RWPE2 (cell line): ENCODE measurements at places on chromosomes 7 and 10.

- no peak overlapping the region for H3K4me3 ChIP-seq
- H3K27ac ChIP-seq, result no peak overlapping the region
- peaks cover 30% of the 10 kb centered on the region for H3K36me3 ChIP-seq
- no peaks in the 10 kb centered on the region for H3K27me3 ChIP-seq
Observed at GRCh38 chr7:42020061-42020460, 216.9 kb downstream of the GLI3 start.

- peak overlapping the region; percentile 76 for H3K27ac ChIP-seq
- no peaks in the 10 kb centered on the region for H3K27me3 ChIP-seq
- H3K4me1 ChIP-seq, result peaks cover 17% of the 10 kb centered on the region
- H3K4me3 ChIP-seq, result no peak overlapping the region
Observed at GRCh38 chr10:122877264-122877663, 2.1 kb downstream of the FAM24B start.

DNA sequence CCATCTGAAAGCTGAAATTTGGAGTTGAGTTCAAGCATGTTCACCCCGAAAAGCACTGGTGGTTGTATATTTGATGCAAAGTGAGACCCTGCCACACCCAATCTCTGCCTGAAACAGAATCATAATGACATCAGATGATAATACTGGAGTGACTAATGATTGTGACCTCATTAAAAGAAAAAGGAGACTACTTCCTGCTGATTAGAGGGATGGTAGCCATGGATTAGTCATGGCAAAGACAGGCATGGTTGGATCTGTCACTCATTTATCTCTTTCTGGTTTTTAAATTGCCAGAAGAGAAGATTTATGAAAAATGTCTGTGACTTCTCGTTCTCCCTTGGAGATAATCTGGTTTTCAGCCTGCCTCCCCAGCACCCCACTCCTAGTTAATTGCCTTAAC is 101.2 kb downstream of the BAMBI start:
- H3K27ac ChIP-seq, result no peak overlapping the region
- no peak overlapping the region for H3K4me3 ChIP-seq
- H3K4me1 ChIP-seq, result no peaks in the 10 kb centered on the region
- no peak for DNase-seq
- H3K27me3 ChIP-seq, result no peaks in the 10 kb centered on the region
- H3K36me3 ChIP-seq, result no peaks in the 10 kb centered on the region

GRCh38 chr7:7698930-7699329 is 19.5 kb downstream of the RPA3 start:
- no peak for DNase-seq
- H3K4me3 ChIP-seq, result no peak overlapping the region
- H3K36me3 ChIP-seq, result no peaks in the 10 kb centered on the region
- no peak overlapping the region for H3K27ac ChIP-seq

- peaks cover 66% of the 10 kb centered on the region for H3K36me3 ChIP-seq
- H3K27ac ChIP-seq, result peak overlapping the region; percentile 100
- DNase-seq, result no peak
Observed at GRCh38 chr10:119669975-119670640, 18.9 kb downstream of the BAG3 start.

DNA sequence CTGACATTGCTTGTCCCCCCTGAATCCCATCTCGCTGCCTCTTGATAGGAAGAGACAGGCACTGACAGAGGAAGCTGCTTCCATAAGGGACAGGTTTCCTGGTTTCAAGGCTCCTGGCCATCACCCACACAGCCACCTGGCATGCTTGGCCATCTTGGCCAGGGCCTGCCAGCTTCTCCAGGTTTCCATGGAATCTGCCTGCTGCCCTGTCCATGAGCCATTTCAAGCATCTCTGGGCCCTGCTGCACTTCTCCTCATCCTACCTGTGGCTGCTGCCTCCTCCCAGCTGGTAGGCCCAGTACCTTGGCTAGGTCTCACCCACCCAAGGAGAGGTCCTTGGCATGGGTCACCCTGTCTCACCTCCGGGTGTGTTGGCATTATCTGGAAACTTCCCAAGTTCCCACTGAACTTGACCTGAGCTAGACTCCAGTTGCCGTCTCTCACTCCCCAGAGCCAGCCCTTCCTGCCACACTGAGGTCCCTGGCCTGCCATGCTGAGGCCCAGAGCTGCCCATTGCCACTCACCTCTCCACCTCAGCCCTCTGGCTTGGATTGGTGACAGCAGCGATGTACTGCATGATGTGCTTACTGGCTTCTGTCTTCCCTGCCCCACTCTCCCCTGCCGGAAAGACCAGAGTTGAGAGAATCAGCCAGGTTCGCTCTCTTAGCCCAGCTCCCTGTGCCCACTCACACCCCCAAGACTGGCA is 2.6 kb downstream of the MYO1G start:
- H3K27me3 ChIP-seq, result no peaks in the 10 kb centered on the region
- no peak overlapping the region for H3K4me3 ChIP-seq
- H3K27ac ChIP-seq, result no peak overlapping the region
- peaks cover 15% of the 10 kb centered on the region for H3K4me1 ChIP-seq
- H3K36me3 ChIP-seq, result no peaks in the 10 kb centered on the region; the same call in 1 of the 2 replicates

GRCh38 chr7:77188731-77189437 is 10.7 kb downstream of the FGL2 start:
- H3K27me3 ChIP-seq, result no peaks in the 10 kb centered on the region
- H3K36me3 ChIP-seq, result no peaks in the 10 kb centered on the region
- H3K4me3 ChIP-seq, result no peak overlapping the region

- peaks cover 3% of the 10 kb centered on the region for H3K4me1 ChIP-seq
- no peaks in the 10 kb centered on the region for H3K36me3 ChIP-seq
- H3K4me3 ChIP-seq, result no peak overlapping the region
- no peak overlapping the region for H3K27ac ChIP-seq
Observed at GRCh38 chr7:36275735-36276284, 113.9 kb upstream of the ANLN start.

- no peak for DNase-seq
- no peaks in the 10 kb centered on the region for H3K36me3 ChIP-seq
- no peaks in the 10 kb centered on the region for H3K27me3 ChIP-seq
- peaks cover 13% of the 10 kb centered on the region for H3K4me1 ChIP-seq
- no peak overlapping the region for H3K4me3 ChIP-seq
Observed at GRCh38 chr7:95609277-95609971, 13.1 kb upstream of the PDK4 start.

DNA sequence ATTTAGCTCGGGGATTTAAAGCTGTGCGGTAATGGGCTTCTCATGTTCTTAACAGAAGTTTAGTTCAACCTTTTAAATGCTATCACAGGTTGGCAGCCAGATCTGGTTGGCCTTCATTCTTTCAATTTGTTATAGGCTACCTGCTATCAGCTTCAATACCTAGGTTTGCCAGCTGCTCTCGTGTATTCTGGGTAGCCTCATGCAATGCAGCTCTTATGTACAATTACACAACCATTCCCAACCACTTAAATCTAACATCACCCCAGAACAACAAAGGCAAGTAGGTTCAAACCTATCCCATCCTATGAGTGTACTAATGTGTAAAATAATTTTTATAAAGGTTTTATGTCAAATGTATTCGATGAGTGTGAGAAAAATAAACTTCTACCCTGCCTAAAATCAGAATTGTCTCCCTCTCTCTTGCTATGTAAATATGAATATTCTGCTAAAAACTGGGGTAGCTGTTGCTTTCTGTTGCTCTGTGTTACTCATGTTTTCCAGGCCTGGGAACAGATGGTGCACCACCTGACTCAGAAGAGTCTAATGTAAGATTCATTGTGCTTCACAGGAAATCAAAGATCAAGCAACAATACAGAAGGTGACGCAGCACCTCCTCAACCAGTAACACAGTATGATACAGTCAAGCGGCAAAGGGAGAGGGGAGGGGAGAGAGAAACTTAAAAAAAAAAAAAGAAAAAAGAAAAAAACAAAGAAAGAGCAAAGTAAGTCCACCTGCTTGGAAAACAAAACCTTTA is 188.6 kb downstream of the ETV1 start:
- DNase-seq, result peak; percentile 59
- H3K4me1 ChIP-seq, result peaks cover 7% of the 10 kb centered on the region
- no peak overlapping the region for H3K4me3 ChIP-seq
- peak overlapping the region; percentile 16 for H3K27ac ChIP-seq
- no peaks in the 10 kb centered on the region for H3K27me3 ChIP-seq

GRCh38 chr10:87700031-87700796 is 40.5 kb downstream of the PAPSS2 start:
- no peak for DNase-seq
- no peaks in the 10 kb centered on the region for H3K36me3 ChIP-seq
- peaks cover 28% of the 10 kb centered on the region for H3K4me1 ChIP-seq
- H3K4me3 ChIP-seq, result no peak overlapping the region
- no peaks in the 10 kb centered on the region for H3K27me3 ChIP-seq

- no peak overlapping the region for H3K4me3 ChIP-seq
- no peak for DNase-seq
- H3K4me1 ChIP-seq, result peaks cover 2% of the 10 kb centered on the region
- no peaks in the 10 kb centered on the region for H3K36me3 ChIP-seq
- no peaks in the 10 kb centered on the region for H3K27me3 ChIP-seq
Observed at GRCh38 chr7:17130281-17131059, 168.0 kb upstream of the AHR start.

- no peaks in the 10 kb centered on the region for H3K4me1 ChIP-seq
- no peak for DNase-seq
- H3K4me3 ChIP-seq, result no peak overlapping the region
- H3K27ac ChIP-seq, result no peak overlapping the region
Observed at GRCh38 chr10:819326-819725, 112.2 kb downstream of the LARP4B start.

GRCh38 chr10:121065330-121065729 is 214.2 kb downstream of the WDR11 start:
- no peak overlapping the region for H3K27ac ChIP-seq
- H3K36me3 ChIP-seq, result no peaks in the 10 kb centered on the region
- H3K4me3 ChIP-seq, result no peak overlapping the region
- peaks cover 12% of the 10 kb centered on the region for H3K4me1 ChIP-seq
- DNase-seq, result no peak

DNA sequence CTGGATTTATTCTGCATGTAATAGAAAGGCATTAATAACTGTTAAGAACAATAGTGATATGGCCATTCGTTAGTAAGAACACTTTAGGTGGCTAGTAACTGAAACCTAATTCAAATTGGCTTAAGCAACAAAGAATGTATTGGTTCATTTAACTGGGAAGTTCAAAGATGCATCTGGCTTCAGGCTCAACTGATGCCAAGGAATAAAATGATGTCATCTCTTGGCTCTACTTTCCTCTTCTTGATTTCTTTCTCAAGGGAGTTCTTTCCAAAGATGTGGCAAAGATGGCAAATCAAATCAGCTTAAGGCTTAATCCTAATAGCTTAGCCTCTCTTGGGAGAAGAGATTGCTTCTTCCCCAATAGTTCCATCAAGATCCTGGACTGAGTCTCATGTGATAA is 51.6 kb downstream of the PIK3CG start:
- no peaks in the 10 kb centered on the region for H3K4me1 ChIP-seq
- H3K36me3 ChIP-seq, result no peaks in the 10 kb centered on the region
- H3K4me3 ChIP-seq, result no peak overlapping the region
- no peak overlapping the region for H3K27ac ChIP-seq

GRCh38 chr10:119149729-119150128 is 15.8 kb downstream of the SFXN4 start:
- no peaks in the 10 kb centered on the region for H3K4me1 ChIP-seq
- DNase-seq, result no peak
- H3K4me3 ChIP-seq, result no peak overlapping the region
- no peaks in the 10 kb centered on the region for H3K27me3 ChIP-seq

GRCh38 chr7:39937366-39938153 is 12.5 kb upstream of the CDK13 start:
- H3K27ac ChIP-seq, result no peak overlapping the region
- H3K36me3 ChIP-seq, result no peaks in the 10 kb centered on the region
- H3K4me1 ChIP-seq, result peaks cover 6% of the 10 kb centered on the region
- H3K27me3 ChIP-seq, result no peaks in the 10 kb centered on the region
- no peak for DNase-seq

DNA sequence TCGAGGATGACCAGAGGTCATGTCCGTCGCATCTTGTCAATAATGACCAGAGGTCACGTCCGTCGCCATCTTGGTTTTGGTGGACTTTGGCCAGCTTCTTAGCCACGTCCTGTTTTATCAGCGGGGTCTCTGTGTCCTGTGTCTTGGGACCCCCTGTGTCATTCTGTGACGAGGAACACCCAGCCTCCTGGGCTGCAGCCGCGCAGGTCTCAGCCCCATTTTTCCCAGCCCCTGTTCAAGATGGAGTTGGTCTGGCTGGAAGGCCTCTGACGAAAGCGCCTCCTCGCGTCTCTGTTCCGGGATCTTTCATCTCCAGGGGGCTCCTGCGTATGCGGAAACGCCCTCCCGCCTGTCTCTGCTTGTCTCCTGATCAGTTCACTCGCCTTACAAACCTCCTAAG is 134.2 kb downstream of the ELFN1 start:
- no peak overlapping the region for H3K4me3 ChIP-seq
- no peak for DNase-seq
- no peaks in the 10 kb centered on the region for H3K27me3 ChIP-seq
- no peaks in the 10 kb centered on the region for H3K4me1 ChIP-seq

DNA sequence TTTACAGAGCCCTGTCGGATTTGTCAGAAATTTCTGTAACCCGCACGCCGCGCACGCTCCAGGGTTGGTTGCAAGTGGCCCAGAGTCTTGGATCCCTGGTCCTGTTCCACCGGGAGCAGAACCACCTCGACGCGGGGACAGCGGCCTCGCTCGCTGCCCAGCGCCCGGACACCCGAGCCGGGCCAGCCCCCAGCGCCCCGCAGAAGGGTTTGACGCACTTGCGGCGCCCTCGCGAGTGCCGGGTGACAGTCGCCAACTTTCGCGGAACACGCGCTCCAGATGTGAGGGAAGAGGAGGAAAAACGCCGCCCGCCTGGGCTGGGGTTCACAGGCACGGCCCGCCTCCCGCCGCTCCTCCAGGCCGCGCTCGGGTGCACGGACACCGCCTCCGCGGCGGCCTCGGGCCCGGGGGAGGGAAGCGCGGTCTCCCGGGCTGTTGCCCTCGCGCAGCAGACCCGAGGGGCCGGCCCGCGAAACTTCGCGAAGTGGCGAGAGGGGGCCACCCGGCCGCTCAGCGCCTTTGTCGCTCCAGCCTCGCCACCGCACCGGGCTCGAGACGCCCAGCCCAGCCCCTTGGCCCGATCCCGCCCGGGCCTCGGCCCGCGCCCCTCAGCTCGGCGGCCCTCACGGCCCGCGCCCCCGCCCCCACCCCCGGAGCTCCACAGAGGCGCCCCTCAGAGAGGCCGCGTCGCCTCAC is 514 bp downstream of the RNF216 start:
- no peaks in the 10 kb centered on the region for H3K27me3 ChIP-seq
- peak overlapping the region; percentile 99 for H3K4me3 ChIP-seq
- peaks cover 7% of the 10 kb centered on the region for H3K36me3 ChIP-seq

- no peak overlapping the region for H3K27ac ChIP-seq
- DNase-seq, result no peak
- no peaks in the 10 kb centered on the region for H3K36me3 ChIP-seq
- no peaks in the 10 kb centered on the region for H3K4me1 ChIP-seq
Observed at GRCh38 chr10:13944823-13945222, 358.1 kb downstream of the PRPF18 start.

- peaks cover 7% of the 10 kb centered on the region for H3K4me1 ChIP-seq
- H3K27me3 ChIP-seq, result no peaks in the 10 kb centered on the region
- no peaks in the 10 kb centered on the region for H3K36me3 ChIP-seq
- DNase-seq, result no peak
Observed at GRCh38 chr7:7808156-7808555, 89.7 kb upstream of the RPA3 start.
